ENCODE measurements at places on chromosomes 6 and 20. TPM values are rescaled to one million over a fixed set of nuclear protein-coding genes. Genes with fewer than 3 reads are reported as not detected.

DNA sequence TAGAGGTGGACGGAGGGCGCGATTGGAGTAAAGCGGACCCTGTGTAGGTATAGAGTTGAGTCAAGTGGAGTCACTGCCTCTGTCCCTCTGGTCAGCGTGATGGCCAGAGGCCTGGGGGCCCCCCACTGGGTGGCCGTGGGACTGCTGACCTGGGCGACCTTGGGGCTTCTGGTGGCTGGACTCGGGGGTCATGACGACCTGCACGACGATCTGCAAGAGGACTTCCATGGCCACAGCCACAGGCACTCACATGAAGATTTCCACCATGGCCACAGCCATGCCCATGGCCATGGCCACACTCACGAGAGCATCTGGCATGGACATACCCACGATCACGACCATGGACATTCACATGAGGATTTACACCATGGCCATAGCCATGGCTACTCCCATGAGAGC, 479 bp downstream of the SLC39A7 start:
- peak; percentile 72 for DNase-seq

DNA sequence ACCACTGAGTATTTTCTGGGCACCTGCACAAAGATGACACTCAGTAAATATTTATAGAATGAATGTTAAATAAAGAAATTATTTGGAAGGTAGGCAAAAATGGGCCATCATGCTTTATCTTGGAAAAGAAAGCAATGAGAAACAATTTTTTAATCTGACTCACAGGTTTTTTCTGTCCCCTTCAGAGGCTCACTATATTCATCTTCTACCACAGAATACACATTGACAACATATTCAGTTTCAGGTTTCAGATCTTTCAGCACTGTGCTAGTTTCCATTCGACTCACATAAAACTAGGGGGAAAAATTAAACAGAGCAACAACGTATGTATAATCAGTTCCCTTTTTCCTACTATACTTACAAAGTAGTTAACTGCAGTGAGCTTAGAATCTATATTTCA, 58.3 kb downstream of the COL12A1 start:
- no peak for DNase-seq

GRCh38 chr20:48294196-48294595, 508.9 kb upstream of the SULF2 start:
- DNase-seq = no peak

DNA sequence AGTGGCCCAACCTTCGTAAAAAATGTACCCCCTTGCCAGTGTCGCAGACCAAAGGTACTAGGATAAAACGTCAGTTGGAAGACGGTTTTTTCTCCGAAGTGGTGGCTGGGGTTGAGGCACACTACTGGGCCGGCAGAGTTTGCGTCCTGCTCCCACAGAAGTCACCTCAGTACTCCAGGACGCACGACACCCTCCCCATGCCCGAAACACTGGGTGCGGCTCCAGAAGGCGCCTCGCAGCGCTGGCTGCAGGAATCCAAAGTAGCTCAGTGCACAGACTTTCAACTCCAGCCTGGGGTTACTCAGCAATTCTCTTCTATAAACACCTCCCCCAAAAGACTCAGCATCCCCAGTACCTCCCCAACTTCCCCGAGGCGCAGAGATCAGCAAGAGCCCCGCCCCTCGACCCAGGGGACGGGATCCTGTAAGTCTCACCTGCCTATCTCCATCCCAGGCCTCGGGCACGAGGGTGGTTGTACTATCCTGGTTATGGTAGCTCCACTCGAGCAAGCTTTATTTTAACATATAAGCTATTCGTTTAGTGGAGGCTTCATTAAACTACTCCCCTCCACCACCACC, 88.2 kb downstream of the ZFP64 start:
- DNase-seq = no peak

- no peak for DNase-seq
Measured at GRCh38 chr6:54856129-54856528, 9.6 kb downstream of the FAM83B start.

- DNase-seq = no peak
Measured at GRCh38 chr6:35213824-35214756, at the start of gene SCUBE3. Gene SCUBE3, plus strand, starts transcription at chr6:35213956. Its CDS starts 463 bp downstream, at chr6:35214419.

DNA sequence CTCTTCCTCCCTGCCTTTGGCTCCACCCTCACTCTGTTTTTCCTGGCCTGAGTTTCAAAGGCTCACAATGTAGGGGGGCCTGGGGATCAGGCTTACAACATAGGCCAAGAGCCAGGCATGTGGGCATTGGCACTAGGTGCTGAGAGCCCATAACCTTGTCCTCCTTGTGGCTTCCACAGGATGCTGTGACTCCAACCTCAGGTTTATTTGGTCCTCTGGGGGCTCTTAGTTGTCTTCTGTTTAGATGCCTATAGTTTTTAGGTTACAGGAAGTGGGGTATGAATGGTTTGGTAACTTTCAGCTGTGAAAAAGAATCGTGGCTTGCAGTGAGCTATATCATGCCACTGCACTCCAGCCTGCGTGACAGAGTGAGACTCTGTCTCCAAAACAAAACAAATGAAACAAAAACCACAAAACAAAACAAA, 25.6 kb downstream of the MMP24 start:
- DNase-seq = no peak

TGM3 gene
- not detected for total RNA-seq

DNA sequence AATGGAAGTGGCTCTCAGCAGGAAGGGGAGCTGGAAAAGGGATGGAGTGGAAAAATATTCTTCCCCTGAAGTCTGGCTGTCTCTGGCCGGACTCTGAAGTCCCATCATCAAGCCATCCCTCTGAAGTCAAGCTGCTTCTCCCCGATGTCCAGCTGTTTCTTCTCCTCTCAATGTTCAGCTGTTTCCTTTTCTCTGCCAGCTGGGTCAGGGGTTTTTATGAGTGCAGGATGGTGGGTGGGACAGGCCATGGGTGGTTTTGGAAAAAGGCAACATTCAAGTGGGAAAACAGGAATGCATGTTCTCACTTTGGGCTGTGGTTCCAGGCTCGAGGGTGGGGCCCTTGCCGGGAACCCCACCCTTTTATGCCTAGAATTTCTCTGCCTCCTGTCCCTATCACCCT, 48.4 kb upstream of the FAM184A start:
- no peak for DNase-seq

RCAN2 gene
- 281 TPM for total RNA-seq

PACRG gene
- total RNA-seq = 14.1 TPM

GRCh38 chr6:141634269-141634668, 498.5 kb upstream of the GJE1 start:
- DNase-seq = no peak

DNA sequence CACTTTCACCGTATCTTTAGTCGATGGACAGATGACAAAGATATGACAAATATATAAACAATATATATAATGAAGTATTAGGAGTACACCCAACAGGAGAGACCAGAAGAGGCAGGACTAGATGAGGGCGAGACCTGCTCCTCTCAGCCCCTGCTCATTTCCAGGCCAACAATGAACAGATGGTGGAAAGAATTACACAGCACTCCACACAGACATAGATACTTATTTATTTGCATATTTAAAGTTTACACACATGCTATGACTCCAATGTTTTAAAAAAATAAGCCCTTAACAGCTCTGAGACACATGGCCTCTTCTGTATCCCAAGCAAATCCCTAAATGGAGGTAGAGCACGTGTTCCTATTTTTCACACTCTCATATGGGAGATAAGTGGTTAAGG, 10.4 kb downstream of the FAM210B start:
- no peak for DNase-seq

DNA sequence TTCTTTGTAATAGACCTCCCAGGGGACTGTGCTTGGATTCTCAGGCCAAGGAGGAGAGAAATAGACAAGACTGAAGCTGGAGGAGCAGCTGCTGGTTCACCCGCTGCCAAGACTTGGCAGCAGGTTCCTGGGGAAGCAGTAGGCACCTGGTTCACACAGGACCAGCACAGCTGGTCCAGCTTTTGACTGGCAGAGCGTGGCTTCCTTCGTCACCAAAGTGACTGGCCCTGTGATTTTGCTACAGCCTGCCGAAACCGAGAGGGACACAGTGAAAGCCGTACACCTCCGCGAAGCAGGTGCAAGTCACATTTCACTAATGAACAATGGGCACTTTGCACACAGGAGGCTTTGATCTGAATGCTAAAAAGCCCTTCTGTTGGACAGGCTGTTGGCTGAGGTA, 199.0 kb downstream of the RNF144B start:
- DNase-seq = no peak

FHL5 gene
- total RNA-seq = 4.4 TPM

DNA sequence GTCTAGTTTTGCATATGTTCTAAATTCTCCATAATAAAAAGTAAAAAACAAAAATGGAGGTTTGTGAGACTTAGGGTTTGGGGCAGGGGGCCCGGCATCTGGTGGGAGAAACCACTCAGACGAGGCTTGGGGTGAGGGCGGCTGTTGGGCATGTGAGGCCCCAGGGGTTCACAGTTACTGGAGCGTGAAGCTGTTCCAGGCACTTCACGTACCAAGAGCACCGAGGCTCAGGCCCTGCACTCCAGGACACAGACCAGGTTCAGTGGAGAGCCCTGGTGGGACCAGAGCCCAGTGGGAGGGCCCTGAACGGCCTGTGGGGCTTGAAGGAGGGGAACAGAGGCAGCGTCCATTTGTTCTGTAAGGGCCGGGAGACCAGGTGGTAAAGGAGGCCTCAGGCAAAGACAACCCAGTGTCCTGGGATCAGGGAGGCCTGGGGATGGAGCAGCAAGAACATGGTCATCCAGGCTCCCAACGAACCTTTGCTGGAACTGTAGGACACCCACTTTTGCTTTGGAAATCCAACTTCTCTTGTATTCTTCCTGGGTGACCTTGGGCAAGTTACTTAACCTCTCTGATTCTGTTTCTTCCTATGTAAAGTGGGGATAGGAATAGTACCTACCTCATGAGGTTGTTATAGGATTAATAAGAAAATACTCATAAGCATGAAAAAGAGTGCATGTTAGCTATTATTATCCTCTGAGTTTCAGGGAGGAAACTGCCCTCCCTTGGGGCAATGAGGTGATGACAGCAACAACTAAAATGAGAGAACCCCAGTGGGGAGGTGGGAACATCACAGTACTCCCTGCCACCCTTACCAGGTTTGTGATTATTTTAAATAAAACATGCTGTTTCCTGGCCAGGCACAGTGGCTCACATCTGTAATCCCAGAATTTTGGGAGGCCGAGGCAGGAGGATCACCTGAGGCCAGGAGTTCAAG, 1.1 kb upstream of the FGD2 start:
- no peak for DNase-seq

- no peak for DNase-seq
Measured at GRCh38 chr6:21771626-21772320, 178.2 kb downstream of the SOX4 start.

DNA sequence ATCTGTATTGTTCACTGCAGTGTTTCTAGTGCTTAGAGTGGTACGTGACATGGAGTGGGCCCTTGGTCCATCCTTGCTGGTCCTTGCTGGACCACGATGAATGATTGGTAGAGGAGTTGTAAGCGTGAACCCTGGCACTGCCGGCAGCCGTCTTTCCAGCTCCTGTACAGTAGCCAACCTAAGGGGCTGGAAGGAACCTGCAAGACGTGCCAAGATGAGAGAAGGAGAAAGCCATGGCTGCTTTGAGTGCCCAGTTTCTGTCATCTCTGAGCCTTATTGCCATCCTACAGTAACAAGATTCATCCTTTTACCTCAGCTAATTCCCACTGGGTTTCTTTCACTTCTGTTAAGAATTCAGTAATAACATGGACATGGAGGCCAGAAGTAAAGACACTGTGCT, 5.9 kb downstream of the DHX35 start:
- no peak for DNase-seq

UNC93A gene
- not detected for total RNA-seq

- DNase-seq = no peak
Measured at GRCh38 chr6:2434116-2434515, 188.7 kb upstream of the GMDS start.

GRCh38 chr6:95815389-95816056, 200.3 kb upstream of the FUT9 start:
- DNase-seq = no peak

PSORS1C1 gene
- 3.9 TPM for total RNA-seq

GRCh38 chr6:150347845-150348244, 21.0 kb upstream of the IYD start:
- no peak for DNase-seq

GRCh38 chr20:38293491-38294065, 10.4 kb upstream of the BPI start:
- no peak for DNase-seq

MUC21 gene
- total RNA-seq = not detected

LY6G6C gene
- not detected for total RNA-seq

WFDC5 gene
- total RNA-seq = not detected

EYA2 gene
- 0.40 TPM for total RNA-seq

DNA sequence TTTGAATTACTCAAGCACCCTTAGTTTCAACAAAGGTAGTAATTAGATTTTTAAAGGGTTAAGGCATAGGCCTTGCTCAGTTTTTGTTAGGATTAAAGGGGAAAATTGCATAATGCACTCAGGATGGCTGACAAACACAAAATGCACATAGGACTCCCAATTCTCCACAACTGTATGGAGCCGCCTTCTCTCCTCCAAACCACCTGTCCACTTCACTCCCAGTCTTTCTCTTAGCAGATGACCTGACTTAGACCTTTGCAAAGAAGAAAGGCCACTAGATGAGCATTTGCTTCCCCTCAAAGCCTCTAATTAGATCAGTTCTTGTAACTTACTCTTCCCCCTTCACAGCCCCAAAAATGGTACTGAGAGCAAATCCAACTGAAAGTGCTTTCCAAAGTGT, 20.1 kb downstream of the NSFL1C start:
- no peak for DNase-seq

- DNase-seq = no peak
Measured at GRCh38 chr20:25720285-25720684, 23.6 kb upstream of the ZNF337 start.

CST2 gene
- not detected for total RNA-seq

GRCh38 chr20:2260250-2260649, 35.6 kb upstream of the TGM3 start:
- no peak for DNase-seq

SLC26A8 gene
- total RNA-seq = 0.13 TPM

TCP11 gene
- total RNA-seq = not detected

DNA sequence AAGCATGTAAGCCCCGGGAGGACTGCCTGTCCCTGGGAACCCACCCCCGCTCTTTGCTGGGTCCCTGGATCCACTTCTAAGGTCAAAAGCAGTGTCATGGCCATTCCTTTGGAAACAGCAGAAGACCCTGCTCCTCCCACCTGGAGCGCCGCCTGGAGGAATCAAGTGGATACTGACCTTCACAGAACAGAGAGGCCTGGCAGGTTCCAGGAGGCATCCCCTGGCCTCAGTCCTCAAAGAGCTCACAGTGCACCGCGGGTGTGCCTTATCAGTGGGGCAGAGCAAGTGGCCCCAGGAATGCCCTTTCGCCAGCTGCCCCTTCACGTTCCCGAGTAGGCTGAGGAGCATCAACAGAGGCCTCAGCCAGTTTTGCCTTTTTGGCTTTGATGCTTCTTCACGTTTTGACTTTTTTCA, 11.1 kb upstream of the SLC4A11 start:
- no peak for DNase-seq

DNA sequence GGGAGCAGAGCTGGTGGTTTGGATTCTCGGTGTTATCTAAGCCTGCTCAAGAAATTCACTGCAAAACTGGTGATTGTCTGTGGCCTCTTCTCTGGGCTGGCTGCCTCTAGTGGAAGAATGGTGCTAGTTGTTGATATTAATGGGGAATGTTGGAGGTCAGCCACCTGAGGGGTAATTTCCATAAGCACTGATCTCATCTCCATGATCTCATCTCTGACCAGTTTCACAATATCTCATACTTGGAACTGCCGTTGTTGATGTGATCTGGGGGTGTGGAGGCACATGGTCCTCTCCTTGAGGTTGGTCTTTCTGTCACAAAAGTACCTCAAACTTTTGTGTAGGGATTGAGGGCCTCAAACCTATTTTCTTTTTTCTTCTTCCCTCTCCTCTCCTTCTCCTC, 102.6 kb downstream of the CD109 start:
- DNase-seq = no peak

RIMS4 gene
- total RNA-seq = 0.27 TPM

OR2B6 gene
- total RNA-seq = not detected
